Esophagus squamous epithelium (tissue), 5 donors: ENCODE measurements at places on chromosomes 16 and 17.

- no peak for DNase-seq
These were observed 34.6 kb upstream of the AKTIP start for GRCh38 chr16:53537626-53538025.

DNA sequence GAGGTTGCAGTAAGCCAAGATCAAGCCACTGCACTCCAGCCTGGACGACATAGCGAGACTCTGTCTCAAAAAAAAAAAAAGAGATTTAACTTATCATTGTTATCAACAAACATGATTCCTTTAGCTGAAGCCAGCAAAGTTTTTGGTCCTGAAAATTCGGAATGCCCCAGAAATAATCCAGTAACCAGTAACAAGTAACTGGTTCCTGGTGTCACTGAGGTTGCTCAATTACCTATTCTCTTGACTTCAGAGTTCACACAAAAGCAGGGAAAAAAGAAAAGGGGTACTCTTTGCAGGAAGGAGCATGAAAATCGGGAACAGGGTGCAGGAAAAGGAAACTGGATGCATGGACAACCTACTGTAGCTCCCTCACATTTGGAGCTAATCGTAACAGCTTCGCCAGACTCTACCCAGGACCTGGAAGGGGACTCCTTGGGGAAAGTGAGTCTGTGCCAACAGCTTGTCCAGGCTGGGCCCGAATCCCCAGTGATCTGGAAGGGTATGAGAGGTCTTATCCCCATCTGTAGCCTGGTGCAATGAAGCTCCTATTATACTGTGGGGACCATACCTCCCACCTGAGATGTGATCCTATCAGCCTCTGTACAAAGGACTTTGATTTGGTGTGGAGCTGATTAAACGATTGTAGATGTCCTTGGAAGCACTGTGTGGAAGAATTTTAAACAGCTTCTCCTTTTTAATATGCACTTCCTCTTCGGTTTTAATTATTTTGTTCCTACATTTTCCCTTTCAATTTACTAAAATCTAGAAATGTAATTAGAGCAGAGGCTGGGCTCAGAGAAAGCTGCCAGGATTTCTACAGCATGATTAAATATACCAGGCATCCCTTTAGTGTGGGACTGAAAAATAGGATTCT is 3.4 kb upstream of the SPOP start:
- no peak for DNase-seq

DNA sequence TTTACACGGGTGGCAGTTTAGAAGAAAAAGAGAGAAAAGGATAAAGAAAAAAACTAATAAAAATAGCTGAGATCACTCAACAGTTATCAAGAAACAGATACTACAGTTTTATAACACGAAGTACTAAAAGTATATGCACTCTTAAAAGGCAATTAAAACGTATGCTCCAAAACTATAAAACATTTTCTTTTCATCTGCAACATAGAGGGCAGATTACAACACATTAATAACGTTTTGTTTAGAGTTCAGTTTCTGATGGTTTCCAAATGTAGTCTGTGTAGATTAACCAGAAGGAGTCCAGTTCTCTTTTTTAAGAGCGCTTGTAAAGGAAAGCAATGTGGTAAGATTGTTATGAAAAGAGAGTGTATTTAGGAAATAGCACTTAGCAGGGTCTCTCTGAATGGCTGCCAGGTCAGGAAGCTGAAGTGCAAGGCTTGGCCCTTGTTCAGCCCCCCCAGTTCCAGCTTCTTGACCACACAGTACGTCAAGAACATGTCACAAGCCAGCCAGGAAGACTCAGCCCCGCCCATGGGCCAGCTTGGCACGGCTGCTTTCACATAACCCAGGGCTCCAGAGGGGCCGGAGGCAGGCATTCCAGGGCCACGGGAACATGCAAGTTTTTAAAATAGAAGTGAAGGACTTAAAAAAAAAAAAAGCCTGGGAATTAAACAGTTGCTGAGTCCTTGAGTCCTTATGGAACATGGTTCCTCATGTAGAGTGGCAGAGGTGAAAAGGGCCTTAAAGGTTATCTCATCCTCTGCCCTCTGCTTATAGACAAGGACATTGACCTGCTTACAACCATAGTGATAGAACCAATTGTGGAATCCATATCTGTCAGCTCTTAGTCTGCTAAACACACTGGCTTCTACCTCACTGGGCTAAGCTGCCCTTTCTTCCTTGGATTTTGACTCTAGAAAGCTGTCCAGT is 147.4 kb upstream of the TBX2 start:
- DNase-seq, result peak; percentile 21

GRCh38 chr17:2233441-2233947 is 70.1 kb downstream of the SMG6 start:
- no peak for DNase-seq

DNA sequence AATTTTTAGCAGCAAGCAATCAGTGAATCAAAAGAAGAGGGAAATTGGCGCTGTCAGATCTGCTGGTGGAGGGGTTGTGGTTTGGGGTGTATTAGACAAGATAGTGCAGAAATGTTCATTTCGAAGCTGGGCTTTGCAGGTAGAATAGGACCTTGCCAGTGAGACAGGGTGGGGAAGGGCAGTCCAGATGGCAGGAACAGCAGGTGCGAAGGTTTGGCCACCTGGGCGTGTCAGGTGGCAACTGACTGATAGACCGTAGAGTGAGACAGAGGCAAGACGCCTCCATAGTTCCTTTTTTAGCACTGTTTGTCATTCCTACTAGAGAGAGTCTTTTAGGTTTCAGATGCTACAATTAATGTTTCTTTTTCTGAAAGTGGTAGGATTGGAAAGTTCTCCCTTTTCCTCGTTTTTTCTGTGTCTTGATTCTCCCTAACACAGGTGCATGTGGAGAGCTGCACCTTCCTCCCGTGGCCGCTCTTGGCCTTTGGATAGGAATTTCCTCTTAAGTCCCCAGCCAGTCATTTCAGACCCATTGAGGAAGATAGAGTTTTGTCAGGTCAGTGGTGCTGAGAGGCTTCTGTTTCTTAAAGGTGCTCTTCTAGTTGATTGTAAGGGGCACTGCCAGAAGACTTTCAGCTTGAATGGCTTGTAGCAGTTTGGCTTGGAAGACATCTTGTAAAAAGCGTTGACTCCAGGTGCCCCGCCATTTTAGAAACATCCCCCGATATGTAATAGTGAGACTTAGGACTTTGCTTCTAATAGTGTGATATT is 315.6 kb downstream of the SNX29 start:
- no peak for DNase-seq

GRCh38 chr16:85335584-85336491 is 223.6 kb upstream of the CIBAR2 start:
- no peak for DNase-seq

- DNase-seq, result no peak
These were observed 635 bp upstream of the AATF start for GRCh38 chr17:36947922-36948716.

GRCh38 chr17:14289162-14289561 is 11.7 kb upstream of the HS3ST3B1 start:
- DNase-seq, result no peak

- no peak for DNase-seq
These were observed 16.8 kb upstream of the NKD1 start for GRCh38 chr16:50531359-50531758.

DNA sequence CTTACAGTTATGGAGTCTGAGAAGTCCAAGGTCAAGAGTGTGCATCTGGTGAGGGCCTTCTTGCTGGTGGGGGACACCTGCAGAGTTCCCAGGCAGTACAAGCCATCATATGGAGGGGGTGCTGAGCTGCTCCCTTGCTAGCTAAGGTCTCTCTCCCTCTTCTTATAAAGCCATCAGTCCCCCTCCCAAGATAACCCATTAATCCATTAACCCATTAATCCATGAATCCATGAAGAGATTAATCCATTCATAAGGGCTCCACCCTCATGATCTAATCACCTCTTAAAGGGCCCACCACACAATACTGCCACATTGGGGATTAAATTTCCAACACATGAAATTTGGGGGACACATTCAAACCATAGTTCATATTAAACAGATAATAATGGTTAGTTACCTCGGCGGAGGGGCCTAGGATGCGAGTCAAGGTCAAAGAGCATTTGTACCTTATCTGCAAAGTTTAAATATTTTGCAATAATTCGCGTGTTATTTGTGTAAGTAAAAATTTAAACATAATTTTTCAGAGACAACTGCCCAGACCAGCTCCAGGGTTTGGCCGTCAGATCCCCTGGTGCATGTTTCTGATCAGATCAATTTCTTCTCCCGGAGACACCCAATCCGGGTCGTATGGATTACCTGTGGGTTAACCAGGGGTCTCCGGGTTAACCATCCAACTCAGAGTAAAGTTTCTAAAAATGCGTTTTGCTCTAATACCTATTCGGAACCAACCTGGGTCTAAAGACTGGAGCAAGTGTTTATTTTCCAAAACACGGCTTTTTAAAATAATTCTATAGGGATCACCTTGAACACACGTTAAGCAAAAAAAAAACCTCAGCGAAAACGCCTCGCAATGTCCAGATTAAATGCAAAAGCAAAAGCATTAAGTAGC is 740 bp upstream of the POLR3E start:
- no peak for DNase-seq

DNA sequence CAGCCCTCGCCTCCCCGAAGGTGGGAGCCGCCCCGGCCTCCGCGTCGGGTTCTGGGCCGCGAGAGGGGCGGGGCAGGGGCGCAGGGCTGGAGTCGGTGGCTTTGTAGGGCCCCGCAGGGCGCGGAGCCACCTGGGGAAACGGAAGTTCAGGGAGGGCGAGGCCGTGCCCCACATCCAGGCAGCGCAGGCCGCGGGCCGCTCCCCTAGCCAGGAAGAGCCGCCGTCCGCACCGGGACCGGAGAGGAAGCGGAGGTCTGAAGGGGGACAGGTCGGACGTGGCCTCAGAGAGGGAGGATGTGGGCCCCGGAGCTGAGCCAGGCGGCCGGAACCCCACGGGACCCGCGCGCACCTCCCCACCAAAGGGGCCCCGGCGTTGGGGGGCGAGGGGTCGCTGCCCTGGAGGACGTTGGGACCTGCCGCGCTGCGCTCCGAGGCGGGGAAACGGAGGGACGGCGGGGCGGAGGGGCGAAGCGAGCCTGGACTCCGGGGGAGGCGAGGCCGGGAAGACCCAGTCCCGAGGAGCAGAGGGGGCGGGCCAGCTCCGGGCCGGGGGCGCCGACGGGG is 482 bp upstream of the SLC16A3 start:
- DNase-seq, result no peak

- no peak for DNase-seq
These were observed 24.4 kb downstream of the TRIM16 start for GRCh38 chr17:15659663-15660062.

DNA sequence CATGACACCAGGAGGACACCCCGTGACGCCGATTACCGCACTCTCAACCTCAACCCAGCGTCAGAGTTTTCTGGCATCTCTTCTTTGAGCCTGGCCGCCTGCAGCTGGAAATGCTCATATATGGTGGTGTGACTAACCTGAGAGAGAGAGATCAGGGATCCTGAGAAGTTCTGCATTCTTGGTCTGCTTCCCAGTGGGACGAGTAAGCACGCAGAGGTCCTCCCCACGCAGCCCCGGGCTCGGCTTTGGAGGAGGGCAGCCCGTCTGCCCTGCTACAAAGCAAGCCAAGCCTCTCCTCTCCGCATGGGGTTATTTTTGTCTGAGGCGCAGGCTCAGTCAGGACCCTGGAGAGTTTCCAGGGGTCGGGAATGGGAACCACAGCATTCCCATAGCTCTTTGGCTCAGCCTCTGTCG is 16.5 kb downstream of the CRISPLD2 start:
- DNase-seq, result no peak

DNA sequence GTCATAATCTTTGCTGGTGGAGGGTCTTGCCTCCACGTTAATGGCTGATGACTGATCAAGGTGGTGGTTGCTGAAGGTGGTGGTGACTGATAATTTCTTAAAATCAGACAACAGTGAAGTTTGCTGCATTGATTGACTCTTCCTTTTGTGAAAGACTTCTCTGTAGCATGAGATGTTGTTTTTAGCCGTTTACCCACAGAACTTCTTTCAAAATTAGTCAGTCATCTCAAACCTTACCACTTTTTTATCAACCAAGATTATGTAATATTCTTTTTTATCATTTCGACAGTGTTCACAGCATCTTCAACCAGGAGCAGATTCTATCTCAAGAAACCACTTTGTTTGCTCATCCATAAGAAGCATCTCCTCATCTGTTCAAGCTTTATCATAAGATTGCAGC is 5.9 kb downstream of the UQCRC2 start:
- DNase-seq, result no peak

DNA sequence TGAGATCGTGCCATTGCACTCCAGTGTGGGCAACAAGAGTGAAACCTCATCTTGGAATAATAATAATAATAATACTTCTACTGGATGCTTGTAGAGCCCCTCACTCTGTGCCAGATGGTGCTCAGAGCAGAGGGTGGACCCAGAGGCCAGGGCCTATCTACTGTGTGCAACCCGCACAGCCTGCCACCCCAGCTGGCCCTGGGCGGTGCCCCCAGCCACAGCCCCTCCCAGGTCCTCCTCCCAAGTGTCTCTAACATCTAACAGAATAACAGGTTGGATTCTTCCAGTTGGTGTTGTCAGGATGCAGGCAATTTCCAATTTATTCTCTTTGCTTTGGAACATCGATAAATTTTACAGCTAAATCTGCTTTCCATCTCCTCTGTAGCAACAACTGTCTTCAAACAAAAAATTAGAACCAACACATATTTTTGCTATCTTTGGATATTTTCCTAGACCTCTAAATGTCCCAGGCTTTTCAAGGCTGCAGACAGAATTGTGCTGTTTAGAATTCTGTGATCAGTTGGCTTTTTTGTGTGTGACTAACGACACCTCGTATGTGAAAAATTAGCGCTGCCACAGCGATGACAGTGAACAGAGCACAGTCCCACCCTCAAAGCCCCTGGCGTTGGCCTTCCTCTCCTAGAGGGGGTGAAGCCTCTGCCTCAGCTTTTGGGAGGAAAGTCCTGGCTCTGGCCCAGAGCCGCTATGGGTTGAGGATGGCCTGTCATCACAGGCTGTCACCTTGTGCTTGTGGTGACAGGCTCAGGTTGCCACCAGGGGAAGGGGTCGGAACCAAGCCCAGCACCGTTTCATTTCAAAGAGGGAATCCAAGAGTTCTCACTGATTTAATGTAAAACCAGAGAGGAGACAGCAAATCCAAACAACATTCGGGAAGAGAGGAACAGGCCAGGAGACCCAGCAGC is 7.6 kb upstream of the EVPL start:
- no peak for DNase-seq

- no peak for DNase-seq
These were observed 26.5 kb downstream of the HELZ start for GRCh38 chr17:67218385-67218950.

DNA sequence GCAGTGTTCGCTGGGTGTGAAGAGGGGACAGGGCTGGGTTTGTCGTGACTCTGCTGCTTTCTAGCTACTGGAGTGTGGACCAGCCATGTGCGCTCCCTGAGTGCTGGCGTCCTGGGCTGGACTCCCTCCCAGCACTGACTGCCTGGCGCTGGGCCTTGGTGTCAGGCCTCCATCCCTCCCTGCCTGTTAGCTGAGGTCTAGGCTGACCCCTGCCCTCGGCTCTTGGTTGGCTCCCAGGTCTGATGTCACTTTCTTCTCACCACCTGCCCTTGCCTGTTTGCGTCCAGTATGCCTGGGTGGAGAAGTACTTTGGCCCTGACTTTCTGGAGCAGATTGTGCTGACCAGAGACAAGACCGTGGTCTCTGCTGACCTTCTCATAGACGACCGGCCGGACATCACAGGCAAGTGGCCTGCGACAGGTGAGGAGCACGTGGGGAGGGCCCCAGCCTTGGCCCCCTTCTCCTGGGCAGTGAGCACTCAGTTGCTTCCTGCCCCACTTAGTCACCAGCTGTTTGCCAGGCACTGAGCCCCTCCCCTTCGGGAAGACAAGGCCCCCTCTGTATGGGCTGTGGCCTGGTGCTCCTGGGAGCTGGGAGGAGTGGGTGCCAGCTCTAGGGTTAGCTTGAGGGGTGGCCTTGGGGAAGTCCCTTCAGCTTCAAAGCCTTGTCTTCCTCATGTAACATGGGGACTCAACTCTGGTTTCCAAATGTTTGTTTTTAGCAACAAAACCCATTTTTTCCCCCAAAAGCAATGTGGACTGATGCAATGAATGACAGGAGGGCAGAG is 41.5 kb downstream of the NT5M start:
- no peak for DNase-seq
